CD4-positive, alpha-beta T cell treated with Interleukin-4 for 4 hours (primary cell): ENCODE measurements at places on chromosomes 1 and 21.

GRCh38 chr1:46735708-46736324 is 16.9 kb upstream of the EFCAB14 start:
- no peak for DNase-seq

DNA sequence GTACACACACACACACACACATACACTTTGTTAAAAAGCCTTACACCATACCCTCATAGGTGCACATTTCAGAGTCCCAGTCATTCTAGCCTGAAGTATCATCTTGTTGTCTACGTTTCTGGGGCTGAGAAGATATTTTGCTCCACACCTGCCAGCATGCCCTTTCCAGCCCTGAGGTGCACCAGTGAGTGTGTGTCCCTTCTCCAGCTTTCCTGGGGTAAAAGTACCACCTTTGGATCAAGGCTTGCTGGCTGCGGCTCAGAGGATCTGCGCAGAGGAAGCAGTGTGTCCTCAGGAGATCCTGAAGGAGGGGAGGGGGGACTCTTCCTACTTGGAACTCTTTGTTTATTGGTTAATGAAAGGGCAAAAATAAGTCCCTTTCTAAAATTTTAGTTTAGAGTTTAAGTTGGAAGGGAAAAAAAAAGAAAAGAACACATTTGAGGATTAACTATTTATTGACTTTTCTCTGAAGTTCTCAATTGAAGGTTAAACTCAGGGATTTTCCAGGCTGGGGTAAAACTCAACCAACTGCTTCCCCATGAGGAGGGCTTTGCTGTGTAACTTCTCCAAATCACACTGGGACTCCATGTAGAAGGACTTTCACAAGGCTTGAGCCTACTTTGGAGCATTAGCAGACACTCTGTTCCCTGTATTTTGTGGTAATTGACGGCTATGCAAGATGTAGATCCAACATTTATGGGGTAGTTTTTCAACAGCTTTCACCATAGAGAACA is 200.3 kb upstream of the SGIP1 start:
- DNase-seq: no peak

GRCh38 chr1:172957491-172957890 is 93.2 kb downstream of the TNFSF18 start:
- no peak for DNase-seq

- DNase-seq: no peak
These were observed 87.6 kb upstream of the VAMP3 start for GRCh38 chr1:7683521-7683920.

DNA sequence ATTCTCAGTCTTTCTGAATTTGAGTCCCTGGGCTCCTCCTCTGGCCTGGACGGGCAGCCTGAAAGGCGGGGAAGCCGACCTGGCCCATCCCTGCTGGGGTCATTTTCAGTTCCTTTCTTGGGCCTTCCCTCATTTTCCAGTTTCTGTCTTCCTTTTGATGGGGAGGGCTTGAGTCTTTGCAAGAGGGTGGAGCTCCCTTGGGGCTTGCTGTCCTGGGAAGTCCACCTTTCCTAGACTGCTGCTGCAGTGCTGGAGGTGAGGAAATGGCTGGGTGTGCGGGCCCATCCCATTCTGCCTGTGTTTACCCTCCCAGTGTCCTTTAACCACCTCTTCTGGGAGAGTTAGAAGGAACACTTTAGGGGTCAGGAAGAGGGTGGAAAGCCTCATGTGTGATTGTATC is 40.4 kb upstream of the SYNC start:
- no peak for DNase-seq

- DNase-seq: no peak
These were observed 326.4 kb upstream of the LYPLAL1 start for GRCh38 chr1:218847089-218847768.

- no peak for DNase-seq
These were observed 309.9 kb downstream of the ADGRL2 start for GRCh38 chr1:82110366-82111254.

DNA sequence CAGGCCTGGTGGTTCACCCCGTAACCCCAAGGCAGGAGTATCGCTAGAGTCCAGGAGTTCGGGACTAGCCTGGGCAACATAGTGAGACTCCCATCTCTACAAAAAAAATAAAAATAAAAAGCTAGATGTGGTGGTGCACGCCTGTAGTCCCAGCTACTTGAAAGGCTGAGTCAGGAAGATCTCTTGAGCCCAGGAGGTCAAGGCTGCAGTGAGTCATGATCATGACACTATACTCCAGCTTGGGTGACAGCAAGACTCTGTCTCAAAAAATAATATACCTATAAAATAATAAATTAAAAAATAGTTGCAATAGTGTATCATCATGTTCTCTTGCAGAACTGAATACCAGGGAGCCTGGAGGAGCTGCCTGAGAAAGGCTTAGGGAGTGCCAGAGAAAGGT is 19.9 kb upstream of the TMEM39B start:
- no peak for DNase-seq

DNA sequence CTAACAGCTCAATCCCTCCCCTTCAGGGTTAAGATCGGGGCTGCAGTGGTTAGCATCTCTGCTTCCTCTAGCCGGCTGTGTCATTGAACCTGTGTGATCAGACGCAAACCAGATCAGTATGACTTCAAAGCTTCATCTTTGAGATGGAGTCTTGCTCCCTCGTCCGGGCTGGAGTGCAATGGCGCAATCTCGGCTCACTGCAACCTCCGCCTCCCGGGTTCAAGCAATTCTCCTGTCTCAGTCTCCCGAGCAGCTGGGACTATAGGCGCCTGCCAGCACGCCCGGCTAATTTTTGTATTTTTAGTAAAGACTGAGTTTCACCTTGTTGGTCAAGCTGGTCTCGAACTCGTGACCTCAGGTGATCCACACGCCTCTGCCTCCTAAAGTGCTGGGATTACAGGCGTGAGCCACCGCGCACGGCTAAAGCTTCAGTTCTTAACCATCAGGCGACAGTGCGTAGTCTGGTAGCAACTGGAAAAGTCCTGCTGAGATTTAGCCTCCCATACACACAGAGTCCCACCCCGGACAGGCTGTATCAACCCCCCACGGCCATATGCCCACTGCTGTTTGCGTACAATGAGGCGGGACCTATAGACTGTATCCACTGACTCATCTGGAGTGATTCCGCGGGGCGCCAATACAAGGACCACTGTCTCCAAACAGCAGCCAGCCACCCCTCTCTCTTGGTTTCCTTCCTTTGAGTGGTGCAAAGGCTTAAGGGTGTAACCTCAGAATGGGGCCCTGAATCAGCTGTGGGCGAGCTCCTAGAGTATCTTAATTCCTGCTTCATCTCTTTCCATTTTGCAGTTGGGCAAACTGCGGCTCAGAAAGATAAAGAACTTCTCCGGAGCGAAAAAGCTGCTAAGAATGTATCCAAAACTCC is 23.3 kb downstream of the CELA3A start:
- DNase-seq: peak; percentile 89

- DNase-seq: no peak
These were observed 53.1 kb upstream of the ZNF648 start for GRCh38 chr1:182114627-182115023.

DNA sequence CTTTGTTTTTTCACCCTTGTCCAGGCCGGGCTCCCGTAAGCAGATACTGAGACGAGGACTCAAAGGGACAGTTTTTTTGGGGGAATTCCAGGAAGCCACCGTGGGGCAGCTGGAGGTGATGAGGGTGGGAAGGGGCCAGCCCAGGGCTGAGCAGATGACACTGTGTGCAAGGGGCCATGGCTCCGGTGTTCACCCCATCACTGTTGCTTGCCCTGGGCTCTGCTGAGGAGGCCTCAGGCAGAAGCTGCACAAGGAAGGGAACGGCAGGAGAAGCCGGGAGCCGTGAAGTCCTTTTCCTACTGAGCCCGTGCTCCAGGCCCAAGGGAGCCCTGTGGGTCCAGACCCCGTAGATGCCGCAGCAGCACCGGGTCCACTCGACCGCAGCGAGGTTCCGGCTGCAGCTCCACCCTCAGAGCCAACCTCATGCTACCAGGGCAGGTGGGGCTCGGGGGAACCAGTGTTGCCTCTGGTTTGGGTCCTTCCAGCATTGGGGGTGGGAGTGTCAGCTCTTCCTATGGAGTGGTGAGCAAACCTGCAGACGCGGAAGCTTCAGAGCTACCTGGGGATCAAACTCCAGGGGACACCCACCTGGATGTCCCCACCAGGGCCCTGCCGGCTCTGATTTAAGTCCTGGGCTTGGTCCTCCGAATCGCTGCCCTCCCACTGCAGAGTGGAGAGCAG is 4.3 kb upstream of the CALML6 start:
- DNase-seq: no peak

DNA sequence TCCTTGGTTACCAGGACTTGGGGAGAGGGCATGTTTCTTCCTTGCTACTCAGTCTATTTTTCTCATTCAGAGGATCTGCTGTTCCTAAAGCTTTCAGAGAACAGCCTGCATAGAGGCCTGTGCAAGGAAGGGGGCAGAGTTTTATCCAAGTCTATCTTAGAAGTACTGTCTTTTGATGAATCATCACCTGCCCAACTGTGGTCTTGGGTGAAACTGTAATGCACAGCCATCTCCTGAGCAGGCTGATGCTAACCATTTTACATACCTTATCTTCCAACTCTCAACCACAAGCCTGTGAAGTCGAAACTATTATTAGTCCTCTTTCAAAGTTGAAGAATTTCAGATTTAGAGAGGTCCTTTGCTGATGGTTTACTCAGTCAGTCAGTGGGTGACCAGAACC is 368.0 kb downstream of the HHAT start:
- no peak for DNase-seq

- no peak for DNase-seq
These were observed 57.0 kb downstream of the HLCS start for GRCh38 chr21:36909423-36909822.

GRCh38 chr1:85074365-85074964 is 26.2 kb upstream of the MCOLN3 start:
- no peak for DNase-seq

- DNase-seq: no peak
These were observed 43.4 kb downstream of the TMEM51 start for GRCh38 chr1:15196807-15197530.

- DNase-seq: no peak
These were observed 33.8 kb upstream of the EYA3 start for GRCh38 chr1:28122183-28122582.

GRCh38 chr21:32990666-32991065 is 35.1 kb upstream of the OLIG2 start:
- no peak for DNase-seq

GRCh38 chr21:44695184-44695583 is 1.8 kb upstream of the KRTAP10-12 start:
- DNase-seq: no peak

GRCh38 chr1:178254433-178254832 is 160.5 kb downstream of the RASAL2 start:
- DNase-seq: no peak

DNA sequence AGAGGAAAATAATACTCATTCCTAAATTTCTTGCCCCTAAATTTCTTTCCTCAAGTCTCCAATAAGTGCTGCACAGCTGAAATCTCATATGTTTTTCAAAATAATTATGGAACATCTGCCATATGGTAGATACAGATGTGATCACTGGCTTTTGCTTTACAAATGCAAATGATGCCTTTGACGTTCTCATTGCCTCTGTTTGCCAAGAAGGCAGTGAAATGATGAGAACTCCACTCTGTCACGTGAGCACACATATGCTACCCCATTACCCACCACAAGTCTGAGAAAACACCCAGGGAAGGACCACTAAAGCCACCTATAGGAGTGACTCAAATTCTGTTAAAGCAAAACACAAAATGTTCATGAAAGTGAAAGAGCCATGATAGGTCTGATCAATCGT is 43.9 kb downstream of the DSCAM start:
- DNase-seq: no peak

DNA sequence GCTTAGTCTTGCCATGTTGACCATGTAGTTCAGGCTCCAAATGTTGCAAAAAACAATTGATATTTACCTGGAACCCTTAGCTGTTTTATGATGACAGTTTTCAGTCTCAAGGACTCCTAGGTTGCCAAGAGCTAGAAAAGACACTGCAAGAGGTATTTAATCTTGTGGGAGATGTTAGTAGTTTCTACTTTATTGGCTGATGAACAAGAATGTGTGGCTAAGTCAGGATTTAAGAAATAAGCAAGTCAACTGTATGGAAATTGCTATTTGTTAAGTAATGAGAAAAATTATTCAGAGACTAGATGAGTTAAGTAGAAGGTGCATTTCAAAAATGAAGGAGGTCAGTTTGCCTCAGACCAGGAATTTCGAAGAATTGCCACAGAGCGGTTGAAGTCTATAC is 639.7 kb upstream of the USP24 start:
- DNase-seq: no peak

- DNase-seq: no peak
These were observed 7.3 kb downstream of the C8B start for GRCh38 chr1:56958526-56958925.

- no peak for DNase-seq
These were observed 817.9 kb upstream of the NEGR1 start for GRCh38 chr1:73100216-73100615.

DNA sequence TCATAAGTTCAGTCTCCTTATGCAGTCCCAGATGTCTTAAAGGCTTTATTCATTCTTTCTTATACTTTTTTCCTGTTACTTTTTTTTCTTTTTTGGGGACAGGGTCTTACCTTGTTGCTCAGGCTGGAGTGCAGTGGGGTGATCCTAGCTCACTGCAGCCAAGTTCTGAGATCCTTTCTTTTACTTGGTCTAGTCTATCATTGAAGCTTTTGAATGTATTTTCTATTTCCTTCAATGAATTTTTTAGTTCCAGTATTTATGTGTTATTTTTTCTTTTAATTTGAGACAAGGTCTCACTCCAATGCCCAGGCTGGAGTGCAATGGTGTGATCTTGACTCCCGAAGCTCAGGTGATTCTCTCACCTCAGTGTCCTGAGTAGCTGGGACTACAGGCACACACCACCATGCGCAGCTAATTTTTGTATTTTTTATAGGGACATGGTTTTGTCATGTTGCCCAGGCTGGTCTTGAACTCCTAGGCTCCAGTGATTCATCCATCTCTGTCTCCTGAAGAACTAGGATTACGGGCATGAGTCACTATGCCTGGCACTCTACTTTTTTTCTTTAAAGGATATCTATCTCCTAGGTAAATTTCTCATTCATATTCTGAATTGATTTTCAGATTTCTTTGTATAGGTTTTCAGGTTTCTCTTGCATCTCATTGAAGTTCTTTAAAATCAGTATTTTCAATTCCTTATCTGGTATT is 26.1 kb upstream of the GTF2B start:
- DNase-seq: no peak

DNA sequence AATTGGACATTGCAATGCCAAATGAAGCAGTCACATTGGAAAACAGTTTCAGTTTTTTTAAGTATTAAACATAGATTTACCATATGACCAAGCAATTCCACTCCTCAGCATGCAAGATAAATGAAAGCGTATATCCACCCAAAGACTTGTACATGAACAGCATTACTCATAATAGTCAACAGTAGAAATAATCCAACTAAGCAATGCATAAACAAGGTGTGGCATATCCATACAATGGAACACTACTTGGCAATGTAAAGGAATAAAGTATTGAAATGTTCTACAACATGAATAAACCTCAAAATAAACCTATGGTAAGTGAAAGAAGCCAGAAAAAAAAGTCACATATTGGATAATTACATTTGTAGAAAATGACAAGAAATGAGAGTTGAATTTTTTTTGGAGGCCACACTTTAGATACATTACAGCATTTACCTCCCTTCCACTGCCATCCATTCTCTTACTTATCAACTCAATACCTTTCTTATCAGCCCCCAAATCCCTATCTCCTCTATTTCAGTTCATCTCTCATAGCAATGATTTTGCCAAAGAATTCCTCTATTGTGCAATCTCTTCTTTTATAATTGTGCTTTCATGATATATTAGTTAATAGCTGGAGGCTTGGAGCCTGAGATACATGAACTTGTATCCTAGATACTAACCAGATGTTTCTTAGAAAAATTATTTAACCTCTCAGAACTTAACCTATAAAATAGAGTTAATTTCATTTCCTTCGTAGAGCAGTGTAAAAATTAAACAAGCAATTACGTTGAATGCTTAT is 414.2 kb upstream of the C1orf87 start:
- no peak for DNase-seq
